ENCODE measurements at places on chromosomes 3 and 15.

DNA sequence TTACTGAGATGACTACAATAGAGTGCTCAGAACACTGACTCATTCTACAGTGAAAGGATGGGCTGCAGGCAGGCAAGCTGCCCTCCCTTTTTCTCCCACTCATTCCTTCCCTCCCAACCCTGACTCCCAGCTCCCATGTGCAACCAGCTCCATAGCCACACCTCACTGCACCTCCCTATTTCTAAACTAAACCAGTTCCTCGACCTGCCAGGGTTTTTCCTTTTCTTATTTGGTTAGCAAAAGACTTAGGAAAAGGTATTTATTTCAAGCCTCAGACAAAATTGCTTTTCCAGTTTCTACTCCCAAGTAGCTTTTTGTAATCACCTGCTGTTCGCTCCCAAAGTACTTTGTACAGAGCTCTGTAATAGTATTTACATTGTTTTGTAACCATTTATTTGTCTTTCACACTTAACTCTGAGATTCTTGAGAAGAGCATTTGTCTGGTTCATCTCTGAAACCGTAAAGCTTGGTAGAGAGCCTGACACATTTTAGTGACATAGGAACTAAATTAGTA, 2.2 kb downstream of the AADAC start:
- no peak for DNase-seq

GRCh38 chr3:8113626-8114025, 388.0 kb upstream of the LMCD1 start:
- no peak for DNase-seq

DNA sequence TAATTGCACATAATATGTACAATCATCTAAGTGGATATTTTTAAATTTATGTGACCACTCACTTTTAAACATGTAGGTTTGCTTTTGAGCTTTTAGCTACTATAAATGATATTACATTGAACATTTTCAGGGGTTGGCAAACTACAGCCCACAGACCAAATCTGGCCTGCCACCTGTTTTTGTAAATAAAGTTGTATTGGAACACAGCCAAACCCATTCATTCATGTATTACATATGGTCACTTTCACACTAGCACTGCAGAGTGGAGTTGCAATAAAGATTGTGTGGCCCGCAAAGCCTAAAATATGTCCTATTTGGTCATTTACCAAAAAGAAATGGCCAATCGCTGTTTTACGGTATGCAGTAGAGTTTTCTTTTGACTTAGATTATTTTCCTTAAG, 21.2 kb downstream of the CMTM7 start:
- DNase-seq, result no peak

DNA sequence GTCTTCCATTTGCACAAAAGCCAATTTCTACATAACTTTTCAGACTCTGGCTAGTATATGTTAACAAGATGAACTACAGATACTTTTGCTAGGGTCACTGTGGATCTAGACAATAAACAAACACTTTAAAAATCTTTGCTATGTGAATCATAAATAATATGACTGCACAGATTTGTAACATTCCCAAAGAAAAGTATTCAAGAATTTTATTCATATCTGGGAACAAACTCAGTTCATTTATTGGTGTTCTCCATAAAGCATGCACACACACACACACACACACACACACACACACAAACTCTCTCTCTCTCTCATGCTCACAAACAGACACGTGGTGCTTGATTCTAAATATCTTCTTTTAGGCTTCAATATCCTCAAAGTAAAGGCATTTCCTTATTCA, 18.8 kb upstream of the THRB start:
- no peak for DNase-seq

DNA sequence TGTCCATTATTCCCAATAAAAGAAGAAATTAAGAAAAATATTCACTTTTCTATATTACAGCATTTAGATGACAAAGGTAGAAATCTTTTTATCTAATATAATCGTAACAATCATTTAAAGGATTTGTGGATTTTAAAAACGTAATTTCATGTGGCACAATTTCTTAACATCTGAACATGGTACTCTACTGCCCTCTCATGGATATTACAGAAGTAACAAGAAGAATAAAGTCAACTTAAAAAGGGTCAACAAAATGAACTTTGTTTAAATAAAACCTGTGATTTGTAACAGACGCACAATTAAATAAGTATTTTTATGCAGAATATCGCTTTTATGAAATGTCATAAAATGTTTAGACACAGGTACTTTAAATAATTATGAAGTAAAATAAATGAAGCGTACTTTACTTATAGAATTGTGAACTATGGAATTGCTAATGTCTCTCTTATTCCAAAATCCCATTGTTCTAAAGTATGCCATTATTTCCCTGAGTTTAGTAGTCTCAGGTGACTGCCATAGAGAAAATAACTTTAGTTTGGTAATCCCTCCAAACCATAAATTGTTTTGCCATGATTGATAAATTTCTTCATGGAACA, 366.8 kb upstream of the ZNF385D start:
- DNase-seq, result no peak

DNA sequence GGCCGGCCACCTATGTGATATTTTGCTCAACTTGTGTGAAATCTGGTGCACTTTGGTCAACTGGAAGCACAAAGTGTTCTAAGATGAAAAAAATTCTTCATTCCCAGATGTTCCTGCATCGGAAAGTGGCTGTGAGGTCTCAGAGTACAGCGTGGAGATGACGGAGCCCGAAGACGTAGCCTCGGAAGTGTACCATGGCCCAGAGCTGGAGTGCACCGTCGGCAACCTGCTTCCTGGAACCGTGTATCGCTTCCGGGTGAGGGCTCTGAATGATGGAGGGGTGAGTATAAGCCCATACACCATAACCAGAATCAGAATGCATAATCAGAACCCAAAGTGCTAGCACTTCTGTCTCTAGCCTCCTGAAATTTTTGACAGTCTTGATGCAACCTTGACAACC, 104.3 kb downstream of the GHSR start:
- no peak for DNase-seq

GRCh38 chr15:84911879-84912660, 27.6 kb downstream of the SLC28A1 start:
- no peak for DNase-seq

DNA sequence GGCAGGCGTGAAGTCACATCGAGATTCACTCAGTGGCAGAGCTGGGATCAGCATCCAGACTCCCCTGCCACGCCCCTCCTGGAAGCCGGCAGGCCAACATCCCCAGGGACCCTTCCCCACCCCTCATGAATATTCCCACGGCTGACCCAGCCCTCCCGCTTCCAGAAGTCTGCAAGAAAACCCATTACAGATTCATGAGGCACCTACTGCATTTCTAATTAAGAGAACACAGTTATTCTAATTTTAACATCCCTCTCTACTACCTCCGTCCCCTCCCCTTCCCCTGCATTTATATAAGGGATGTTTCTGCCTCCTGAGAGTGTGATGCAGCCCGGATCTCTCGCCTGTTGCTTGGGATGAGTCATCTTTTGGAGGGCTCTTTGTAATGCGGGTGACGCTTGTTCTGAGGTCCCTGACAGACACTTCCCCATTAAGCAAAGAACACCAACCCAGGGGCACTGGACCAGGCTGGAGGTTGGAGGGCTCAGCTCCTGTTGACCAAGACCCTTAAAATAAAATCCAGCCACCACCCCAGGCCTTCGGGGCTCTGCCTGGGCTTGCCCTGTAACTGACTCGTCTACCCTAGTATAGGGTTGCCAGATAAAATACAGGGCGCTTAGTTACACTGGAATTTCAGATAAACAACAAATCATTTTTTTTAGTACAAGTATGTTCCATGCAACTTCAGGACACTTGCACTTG, 118.7 kb downstream of the NUP210 start:
- DNase-seq, result no peak

GRCh38 chr3:21779909-21780308, 28.9 kb upstream of the ZNF385D start:
- DNase-seq, result no peak

DNA sequence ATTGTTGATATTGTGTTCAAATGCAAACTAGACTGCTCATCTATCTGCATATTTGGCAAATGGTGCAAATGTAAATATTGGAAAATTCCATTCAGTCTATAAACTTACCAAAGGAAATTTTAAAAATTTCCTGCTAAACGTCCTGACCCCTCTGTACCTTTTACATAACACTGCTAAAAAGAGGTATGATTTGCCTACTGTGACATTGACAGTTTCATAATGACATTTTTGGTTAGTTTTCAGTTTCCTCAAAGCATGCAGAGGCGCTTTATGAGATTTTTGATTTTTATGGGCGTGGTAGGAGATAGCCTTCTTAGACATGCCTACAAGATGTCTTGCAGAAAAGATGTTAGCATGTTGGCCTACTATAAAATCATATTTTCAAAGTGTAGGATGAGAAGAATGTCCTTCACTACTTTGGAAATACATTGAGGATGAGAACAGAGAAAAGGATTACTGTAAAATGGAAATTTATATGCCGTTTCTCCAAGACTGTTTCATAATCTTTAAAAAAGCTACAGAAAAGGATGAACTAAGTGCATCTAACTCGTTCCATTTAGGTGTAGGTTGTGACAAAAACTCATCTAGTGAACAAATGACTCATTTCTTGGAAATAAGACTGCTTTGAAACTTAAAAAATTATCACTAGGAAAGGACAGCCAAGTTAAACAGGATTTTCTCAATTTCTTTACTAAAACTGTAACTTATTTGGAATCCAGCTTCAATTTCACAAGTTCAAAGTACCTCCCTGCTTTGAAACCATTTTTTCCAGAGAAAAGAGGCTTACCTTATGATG, 14.5 kb upstream of the ISLR start:
- no peak for DNase-seq

DNA sequence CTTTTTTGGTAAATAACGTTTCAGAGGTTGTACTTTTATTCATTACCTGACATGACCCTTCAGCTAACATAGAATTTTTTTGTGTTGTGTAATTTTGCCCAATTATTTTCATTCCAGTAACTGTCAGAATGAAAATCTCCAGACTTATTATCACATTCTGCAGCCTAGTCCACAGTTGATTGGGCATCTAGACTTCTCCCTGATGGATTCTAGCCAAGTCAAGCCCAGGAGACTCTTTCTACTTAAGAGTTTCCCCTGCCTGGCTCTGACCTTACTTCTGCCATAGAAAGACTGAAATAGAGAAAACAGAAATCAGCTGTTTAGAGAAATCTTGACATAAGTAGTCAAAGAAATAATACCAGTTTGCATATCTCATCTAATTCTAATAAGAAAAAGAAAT, 82.9 kb upstream of the CDAN1 start:
- DNase-seq, result no peak

- no peak for DNase-seq
Observed at GRCh38 chr15:56248311-56248992, 4.8 kb upstream of the RFX7 start.

DNA sequence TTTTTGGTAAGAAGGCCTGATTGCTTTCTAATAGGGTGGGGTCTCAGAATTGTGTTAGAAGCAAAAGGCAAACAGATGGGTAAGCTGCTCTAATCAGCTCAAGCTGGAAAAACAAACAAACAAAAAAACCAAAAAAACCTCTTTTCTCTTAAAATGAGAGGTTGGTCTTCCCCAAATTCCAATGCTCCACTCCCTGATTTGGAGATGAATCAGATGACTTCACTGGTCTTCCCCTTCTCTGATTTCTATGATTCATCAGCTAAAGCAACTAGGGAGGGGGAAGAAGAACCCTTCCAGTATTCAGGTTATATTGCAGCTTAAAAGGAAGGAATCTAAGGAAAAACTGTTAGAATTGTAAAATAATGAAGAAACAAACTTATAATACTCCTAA, 9.6 kb upstream of the ANXA2 start:
- no peak for DNase-seq

GRCh38 chr15:49468481-49468839, 45.4 kb downstream of the FGF7 start:
- DNase-seq, result no peak
